Activated CD8-positive, alpha-beta T cell treated with anti-CD3 and anti-CD28 coated beads, Interleukin-2, amount 10 ng/mL, durations not matched to agents 7 days and 5 days (primary cell): ENCODE measurements at places on chromosomes 11 and 22. TPM values are rescaled to one million over a fixed set of nuclear protein-coding genes. Genes with fewer than 3 reads are reported as not detected.
A peak's percentile ranks its signal among the peaks of the same experiment; 100 is the strongest.

DNA sequence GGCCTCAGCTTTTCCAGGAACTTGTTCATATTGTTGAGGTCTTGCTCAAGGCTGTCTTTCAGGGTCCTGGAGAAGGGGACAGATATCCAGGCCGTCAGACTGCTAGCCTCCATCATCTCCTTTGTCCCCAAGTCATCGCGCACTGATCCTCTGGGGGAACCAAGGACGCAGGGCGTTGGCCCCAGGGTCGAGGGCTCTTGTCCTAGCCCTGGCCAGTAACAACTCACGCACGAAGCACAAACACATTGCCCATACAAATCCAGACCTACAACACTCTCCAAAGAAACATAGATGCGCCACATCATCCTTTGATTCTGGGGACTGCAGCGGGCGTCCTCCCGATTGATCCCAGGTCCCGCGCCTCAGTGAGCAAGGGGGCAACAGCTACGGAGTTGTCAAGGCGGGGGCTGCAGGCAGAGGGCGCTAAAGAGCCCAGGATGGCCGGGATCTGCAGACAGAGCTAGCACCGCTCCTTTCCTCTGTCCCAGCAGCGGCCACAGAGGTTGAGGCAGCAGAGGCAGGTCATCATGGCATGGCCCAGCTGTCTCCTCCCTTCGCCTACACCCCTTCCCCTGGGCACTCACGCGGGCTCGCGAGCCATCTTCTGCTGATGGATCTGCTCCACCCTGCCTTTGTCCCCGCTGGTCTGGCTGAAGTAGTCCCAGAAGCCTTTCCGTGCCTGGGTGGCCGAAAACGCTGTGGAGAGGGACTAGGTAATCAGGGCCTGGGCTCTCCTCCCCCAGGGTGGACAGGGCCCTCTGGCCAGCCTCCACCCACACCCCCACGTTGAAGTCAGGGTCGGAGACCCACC lies 472 bp downstream of the APOA5 start:
- H3K36me3 ChIP-seq, result peaks cover 12% of the 10 kb centered on the region
- H3K4me3 ChIP-seq, result no peak overlapping the region
- peaks cover 6% of the 10 kb centered on the region for H3K27me3 ChIP-seq
- peaks cover 30% of the 10 kb centered on the region for H3K4me1 ChIP-seq
- peak; percentile 82 for DNase-seq
- no peak overlapping the region for H3K27ac ChIP-seq

DNA sequence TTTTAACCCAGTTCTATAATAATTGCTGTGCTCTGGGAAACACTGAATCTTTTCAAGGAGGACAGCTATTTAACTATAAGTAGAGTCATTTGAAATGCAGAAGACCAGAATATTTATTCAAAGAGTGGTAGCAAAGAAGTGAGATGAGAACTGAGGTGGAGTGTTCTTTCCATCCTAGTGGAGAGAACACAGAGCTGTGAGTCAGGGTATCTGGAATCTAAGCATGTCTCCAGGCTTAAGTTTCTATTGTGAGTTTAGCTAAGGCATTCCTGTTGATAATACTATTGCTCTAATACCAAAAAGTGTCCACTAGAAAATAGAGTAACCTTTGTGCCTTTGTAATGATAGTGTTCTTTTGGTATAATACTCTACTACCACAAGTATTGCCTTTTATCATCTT lies 32.4 kb downstream of the JAM3 start:
- H3K27ac ChIP-seq, result no peak overlapping the region
- peaks cover 3% of the 10 kb centered on the region for H3K4me1 ChIP-seq

GRCh38 chr22:24693379-24693778 lies 81.1 kb downstream of the PIWIL3 start:
- peaks cover 14% of the 10 kb centered on the region for H3K27me3 ChIP-seq
- H3K4me1 ChIP-seq, result no peaks in the 10 kb centered on the region
- no peak for DNase-seq
- no peaks in the 10 kb centered on the region for H3K36me3 ChIP-seq
- H3K4me3 ChIP-seq, result no peak overlapping the region
- no peak overlapping the region for H3K27ac ChIP-seq

The CALCB gene
- 0.91 TPM for total RNA-seq

The NUP50 gene
- 161 TPM for total RNA-seq
